Cardiac muscle cell (in vitro differentiated cells and primary cell): ENCODE measurements at places on chromosomes 6 and 20.
A peak's percentile ranks its signal among the peaks of the same experiment; 100 is the strongest.

- peak; percentile 35 for DNase-seq
Measured at GRCh38 chr6:163404825-163405265, 9.7 kb upstream of the QKI start.

- DNase-seq = peak; percentile 81
Measured at GRCh38 chr6:32885698-32886286, 31.8 kb downstream of the PSMB9 start.

- no peak for DNase-seq
Measured at GRCh38 chr6:98747273-98747672, 87.1 kb upstream of the POU3F2 start.

DNA sequence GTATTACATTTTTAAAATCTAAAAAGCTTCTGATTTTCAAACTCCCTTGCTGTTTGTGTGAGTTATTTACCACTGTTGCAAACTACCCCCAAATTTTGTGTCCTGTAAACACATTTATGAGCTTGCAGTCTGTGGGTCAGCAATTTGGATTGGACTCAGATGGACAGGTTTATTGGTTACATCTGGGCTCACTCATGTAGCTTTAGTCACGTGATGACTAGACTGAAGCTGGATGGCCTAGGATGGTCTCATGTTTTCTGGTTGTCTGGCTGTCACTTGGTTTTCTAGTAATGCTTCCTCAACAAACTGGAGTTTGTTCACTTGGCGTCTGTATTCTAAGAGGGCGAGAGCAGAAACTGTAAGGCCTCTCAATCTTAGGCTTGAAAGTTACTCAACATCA is 12.2 kb upstream of the C6orf58 start:
- DNase-seq = no peak

GRCh38 chr6:80991316-80991715 is 761.2 kb downstream of the TENT5A start:
- no peak for DNase-seq

DNA sequence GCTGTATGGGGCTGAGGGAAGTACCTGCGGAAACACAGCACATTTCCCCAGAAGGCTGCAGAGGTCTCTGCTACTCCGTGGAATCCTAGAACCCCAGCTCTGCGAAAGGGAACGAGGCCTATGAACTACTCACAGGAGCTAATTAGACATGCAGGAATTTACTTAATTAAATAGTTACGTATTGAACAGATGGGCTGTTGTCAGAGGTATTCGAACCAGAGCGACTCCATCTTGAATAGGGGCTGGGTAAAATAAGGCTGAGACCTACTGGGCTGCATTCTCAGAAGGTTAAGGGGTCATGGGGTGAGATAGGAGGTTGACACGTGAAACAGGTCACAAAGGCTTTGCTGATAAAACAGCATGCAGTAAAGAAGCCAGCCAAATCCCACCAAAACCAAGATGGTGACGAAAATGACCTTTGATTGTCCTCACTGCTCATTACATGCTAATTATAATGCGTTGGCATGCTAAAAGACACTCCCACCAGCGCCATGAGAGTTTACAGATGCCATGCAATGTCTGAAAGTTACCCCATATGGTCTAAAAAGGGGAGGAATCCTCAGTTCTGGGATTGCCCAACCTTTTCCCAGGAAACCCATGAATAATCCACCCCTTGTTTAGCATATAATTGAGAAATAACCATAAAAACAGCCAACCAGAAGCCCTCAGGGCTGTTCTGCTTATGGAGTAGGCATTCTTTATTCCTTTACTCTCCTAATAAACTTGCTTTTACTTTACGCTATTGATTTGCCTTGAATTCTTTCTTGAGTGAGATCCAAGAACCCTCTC is 14.7 kb upstream of the SSTR4 start:
- DNase-seq = no peak

DNA sequence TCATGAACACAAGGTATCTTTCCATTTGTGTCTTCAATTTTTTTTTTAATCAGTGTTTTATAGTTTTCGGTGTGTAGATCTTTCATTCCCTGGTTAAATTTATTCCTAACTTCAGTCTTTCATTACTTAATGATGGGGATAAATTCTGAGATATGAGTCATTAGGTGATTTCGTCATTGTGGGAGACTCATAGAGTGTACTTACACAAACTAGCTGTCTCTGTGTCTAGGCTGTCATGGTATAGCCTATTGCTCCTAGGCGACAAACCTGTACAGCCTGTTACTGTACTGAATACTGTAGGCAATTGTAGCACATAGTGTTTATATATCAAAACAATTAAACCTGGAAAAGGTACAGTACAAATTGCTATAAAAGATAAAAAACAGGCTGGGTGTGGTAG is 42.1 kb downstream of the SMAP1 start:
- DNase-seq = peak; percentile 74

DNA sequence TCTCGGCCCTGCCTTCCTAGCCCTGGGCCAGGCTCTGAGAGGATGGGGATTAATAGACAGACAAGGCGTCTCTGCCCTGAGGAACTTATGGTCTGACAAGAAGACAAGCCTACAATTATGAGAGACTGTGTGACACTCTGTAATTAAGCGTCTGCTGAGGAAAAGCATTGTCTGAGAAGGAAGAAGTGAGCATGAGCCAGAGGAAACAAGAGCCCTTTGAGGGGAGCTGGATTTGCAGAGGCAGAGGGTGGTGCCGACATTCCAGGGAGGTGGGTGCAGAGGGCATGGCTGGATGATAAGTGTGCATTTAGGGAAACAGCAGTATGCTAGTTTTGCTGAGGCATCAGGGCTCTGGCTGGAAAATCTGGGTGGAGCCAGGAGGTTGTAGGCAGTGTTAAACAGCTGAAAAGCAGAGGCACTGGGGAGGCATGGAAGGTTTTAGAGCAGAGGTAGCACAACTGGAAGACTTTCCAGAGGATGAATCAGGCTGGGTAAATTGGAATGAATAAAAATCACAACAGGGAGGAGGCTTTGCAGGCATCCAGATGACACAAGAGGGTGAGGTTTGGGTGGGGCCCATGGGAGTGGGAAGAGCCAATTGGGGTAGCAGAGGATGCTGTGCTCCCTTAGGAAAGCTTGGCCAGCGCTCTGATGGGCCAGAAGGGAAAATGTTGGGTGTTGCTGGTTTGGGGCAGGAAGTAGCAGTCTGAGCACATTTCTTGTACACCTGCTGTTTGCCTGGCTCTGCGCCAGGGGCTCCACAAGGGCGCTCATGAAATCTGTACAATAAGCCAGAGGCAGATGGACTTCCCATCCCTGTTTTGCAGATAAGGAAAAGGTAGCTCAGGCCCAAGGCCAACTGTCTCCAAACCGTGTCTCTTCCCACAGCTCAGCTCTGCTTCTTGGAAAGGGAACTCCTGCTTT is 74.0 kb upstream of the MYL9 start:
- no peak for DNase-seq

- DNase-seq = no peak
Measured at GRCh38 chr6:16543521-16543920, 217.7 kb downstream of the ATXN1 start.

DNA sequence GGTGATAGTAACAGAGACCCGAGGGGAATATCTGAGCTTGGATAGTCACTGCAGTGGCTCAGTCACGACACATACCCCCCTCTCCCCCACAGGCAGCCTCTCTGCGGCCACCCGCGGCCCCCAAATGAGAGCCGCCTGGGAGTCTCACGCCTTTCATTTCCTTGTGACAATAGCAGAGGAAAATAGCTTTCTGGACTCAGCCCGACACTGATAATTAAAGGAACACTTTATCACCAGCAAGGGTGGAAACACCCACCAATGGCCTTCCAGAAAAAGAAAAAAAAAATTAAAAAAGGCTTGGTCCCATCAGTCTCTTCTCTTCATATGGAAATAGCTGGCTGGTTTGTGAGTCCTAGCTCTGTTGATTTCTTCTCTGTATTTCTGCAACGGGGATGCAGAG is 35.1 kb upstream of the KCNG1 start:
- DNase-seq = no peak

DNA sequence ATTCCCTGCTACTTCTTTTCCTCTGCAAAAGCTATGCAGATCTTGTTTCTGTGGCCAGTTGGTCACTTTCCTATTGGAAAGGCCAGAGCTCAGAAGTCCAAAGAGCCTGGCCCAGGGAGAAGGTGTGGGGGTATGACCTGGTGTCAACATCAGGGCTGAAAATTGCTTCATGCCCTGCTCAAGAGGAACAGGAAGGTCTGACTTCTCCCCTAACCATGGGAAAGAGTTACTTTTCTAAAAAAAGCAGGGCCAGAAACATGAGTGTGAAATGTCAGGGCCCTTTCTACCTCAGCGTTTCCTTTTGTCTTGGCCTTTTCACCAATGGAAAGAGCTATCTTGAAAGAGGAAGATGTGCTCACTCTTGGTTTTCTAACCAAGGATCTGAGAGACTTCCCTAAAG is 117.4 kb downstream of the MAFB start:
- no peak for DNase-seq

- no peak for DNase-seq
Measured at GRCh38 chr6:155088856-155089255, 93.7 kb downstream of the TIAM2 start.

GRCh38 chr6:151431337-151431736 is 20.6 kb downstream of the RMND1 start:
- DNase-seq = no peak

DNA sequence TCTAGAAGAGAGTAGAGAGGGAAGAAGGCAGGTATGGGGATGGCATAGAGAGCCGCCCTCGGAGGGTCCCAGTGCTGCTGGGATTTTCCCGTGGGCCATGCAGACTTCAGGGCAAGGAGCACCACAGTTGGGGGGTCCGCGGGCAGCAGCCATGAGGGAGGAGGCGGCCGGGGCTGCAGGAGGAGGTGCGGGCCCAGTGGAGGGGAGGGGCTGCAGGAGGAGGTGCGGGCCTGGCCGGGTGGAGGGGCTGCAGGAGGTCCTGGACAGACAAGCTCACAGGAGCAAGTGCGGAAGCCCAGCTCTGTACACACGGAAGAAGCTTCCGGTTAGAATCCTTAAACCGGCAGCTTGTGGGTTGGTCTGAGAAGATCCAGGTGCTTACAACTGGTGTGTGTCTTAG is 34.6 kb upstream of the CHRNA4 start:
- DNase-seq = no peak

- DNase-seq = no peak
Measured at GRCh38 chr6:31614075-31614619, 887 bp upstream of the AIF1 start.

DNA sequence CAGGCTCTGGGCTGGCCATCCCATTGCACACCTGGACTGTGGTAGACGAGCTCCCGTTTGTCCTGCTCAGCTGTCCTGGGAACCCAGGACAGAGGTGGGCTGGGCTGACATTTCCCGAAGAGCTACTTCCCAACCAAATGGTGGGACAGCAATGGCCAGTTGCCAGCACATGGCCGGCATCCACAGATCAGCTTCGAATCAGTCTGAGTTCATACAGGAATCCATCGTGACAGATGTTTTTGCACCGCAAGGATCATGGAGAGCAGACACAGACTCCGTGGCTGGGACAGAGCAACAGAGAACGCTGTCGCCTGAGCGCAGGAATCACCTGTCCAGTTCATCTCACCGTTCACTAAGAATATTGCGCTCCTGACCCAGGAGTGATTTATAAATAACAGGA is 198.5 kb downstream of the TTLL2 start:
- no peak for DNase-seq

DNA sequence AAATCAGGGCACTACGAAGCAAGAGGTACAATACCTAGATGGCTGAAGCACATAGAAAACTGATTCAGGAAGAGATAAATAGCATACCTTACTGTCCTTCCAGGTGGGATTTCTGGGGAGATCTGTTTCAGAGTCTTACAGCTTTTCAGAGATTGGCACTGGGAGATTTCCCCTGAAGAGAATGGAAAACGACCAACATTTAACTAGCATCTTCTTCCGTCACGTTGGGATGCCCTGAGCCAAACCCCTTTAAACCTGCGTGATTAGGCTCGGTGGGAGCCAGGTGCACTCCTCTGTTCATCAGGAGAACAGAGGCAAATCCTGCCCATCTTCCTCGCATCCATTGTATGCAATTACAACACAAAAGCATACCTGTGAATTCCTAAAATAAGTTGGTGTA is 614.5 kb downstream of the HDGFL1 start:
- DNase-seq = no peak

DNA sequence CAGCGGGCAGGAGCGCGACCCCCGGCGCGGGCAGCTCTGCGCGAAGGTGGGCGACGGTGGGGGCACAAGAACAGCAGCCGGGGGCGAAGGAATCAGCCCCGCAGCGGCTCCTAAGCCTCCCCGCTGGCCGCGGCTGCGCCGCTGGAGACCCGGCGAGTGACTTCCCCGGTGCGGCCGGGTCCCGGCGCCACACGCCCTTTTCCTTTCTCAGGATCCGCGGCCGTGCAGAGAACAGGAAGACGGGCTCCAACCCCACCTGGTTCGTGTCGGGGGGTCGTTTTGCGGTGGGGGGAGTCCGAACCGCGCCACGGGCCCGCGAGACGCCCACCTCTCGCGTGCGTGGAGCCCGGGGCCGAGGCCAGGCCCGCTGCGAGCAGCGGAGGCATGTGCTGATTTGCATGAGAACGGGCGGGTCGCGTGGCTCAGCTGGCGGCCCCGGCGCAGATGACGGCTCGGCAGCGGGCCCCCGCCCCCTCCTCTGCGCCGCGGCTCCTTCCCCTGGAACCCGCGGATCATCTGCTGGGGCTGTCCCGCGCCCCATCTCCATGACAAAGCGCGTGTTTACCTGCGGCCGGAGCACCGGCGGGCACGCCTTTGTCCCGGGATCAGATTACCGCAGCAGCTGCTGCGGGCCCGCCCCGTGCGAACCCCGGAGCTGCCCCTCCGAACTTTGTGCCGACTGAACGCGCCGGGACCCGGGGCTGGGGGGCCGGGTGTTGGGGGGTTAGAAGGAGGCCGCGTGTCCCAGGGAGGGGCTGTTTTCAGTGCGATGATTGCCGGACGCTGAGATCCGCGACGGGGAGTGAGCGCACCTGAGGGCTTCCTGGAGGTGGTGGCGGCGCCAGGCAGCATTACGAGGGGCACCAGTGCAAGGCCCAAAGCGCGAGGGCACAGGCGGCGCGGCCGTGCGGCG is 4.9 kb upstream of the DLL1 start:
- DNase-seq = peak; percentile 60

DNA sequence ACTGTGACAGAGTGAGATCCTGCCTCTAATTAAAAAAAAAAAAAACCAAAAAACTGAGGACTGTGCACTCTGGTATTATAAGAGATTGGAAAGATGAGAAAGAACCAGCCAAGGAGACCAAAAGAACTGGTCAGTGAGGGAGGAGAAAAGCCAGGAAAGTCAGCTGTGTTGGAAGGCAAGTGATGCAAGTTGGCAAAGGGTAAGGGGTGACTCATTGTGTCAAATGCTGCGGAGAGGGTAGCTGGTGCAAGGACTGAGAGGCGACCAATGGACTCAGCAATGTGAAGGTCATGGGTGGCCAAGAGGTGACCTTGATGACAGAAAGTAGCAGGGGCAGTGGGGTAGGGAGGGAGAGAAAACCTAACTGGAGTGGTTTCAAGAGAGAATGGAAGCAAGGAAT is 27.4 kb upstream of the LRRN4 start:
- DNase-seq = no peak

DNA sequence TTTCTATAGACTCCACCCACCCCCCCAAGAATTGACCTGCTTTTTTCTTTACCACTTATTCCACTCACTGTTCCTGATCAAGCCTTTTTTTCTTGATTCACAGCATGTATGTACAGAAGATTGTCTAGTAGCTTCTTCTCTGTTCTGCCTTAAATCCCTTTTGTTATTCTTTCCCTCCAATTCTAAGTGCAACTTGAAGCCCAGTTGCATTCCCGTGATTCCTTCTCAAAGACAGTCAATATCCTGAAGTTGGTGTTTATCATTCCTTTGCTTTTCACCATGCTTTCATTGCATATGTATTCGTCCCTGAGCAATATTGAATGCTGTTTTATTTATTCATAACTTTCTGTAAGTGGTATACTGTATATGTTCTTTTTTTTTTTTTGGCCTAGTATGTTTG is 21.0 kb downstream of the XRN2 start:
- DNase-seq = no peak

GRCh38 chr20:18712882-18713281 is 100.7 kb upstream of the SCP2D1 start:
- no peak for DNase-seq
